ENCODE measurements at places on chromosomes 6 and 20.
A peak's percentile ranks its signal among the peaks of the same experiment; 100 is the strongest.

- DNase-seq: no peak
Observed at GRCh38 chr6:163186527-163186926, 228.0 kb upstream of the QKI start.

DNA sequence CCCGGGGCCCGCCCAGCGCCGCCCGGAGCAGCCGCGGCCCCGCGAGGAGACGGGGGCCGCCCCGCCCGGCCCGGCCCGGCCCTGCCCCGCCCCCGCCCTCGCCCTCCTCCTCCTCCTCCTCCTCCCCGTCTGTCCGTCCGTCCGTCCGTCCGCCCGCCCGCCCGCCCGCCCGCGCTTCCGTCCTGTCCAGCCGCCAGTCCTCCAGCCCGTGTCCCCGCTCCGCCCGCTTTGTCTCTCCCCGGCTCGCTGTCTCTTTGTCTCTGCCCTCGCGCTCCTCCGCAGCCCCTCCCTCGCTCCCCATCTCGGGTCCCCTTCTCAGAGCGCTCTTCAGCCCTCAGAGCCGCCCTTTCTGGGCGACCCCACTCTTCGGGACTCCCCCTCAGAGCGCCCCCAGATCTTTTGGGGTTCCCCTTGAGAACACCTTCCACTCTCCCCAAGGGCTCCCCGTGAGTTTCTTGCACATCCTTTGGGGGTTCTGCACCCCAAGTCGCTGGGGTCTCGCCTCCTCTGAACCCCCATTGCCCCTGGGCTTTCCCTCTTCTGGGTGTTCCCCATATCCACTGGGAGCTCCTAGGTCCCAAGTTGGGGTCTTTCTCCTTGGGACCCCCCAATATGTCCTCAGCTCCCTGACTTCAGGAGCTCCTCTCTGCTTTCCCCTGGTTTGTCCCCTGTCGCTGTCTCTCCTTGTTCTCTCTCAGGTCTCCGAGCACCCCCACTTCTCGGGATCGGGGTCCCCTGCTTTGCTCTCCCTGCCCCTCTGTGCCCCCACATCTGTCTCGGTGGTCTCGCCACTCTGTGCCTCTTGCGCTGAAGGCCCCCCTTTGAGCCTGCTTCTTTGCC is 79.5 kb upstream of the MYL9 start:
- DNase-seq: peak; percentile 65

GRCh38 chr6:22681761-22682160 is 112.4 kb downstream of the HDGFL1 start:
- no peak for DNase-seq

DNA sequence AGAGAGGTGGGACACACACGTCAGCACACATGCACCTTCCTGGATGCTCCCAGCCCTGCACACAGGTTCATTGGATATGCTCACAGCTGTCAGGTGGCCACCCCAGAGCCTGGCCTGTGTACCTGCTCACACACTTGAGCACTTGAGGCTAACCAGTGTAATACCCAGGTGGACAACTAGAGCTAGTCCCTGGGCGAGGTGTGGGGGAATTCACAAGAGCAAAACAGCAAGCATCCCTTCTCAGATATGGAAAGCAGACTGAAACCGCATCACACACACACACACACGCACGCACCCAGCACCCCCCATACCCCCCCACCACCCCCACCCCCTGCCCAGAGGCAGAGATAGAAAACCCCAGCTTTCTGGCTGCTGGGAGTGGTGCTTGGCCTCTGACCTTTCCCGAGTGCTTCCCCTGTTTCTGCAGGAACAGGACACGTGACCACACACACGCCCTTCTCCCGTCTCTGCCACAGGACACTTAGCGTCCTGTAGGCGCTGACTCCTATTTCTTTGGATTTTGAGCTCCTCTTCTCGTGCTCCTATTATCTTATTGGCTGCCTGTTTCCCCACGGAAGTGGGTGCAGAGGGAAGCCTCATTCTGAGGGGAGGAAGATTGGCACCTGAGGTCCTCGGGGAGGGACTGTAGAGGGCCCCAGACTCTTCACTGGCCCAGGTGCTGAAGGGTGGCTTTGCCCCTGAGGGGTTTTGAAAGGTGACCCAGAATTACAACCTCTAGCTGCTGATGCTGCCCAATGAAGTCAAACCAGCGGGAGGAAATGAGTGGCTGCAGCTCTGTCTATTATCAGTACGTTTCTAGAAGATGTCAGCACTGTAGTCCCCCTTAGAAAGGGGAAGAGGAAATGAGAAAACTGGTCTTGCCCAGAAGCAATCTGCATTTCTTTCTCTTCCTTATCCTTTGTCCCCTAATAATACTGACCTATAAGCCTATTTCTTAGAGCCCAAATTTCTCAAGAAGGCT is 65.8 kb downstream of the SYTL3 start:
- DNase-seq: peak; percentile 38

GRCh38 chr6:166775923-166776220 is 148.8 kb upstream of the RPS6KA2 start:
- DNase-seq: no peak

- DNase-seq: no peak
Observed at GRCh38 chr6:142883011-142883410, 62.0 kb downstream of the HIVEP2 start.

DNA sequence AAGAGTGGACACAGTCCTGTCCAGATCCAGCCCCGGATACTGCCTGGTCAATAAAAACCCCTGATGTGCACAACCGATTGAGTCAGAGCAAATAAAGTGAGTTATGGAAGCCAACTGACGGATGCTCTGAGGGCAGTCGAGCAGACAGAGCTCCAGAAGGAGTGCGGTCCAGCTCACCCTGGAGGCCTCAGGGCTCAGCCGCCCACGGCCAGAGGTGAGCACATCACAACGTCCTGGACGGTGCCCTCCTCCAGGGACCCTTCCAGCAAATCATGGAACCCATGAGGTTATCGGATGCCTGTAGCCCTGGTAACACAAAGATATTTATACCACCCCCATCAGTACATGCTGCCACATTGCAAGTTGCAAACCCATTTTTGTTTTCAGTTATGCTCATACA is 44.0 kb upstream of the SMOC2 start:
- DNase-seq: no peak

- no peak for DNase-seq
Observed at GRCh38 chr6:51617751-51618150, 469.7 kb downstream of the PKHD1 start.

GRCh38 chr6:29661071-29661470 is 4.2 kb downstream of the MOG start:
- DNase-seq: no peak

- no peak for DNase-seq
Observed at GRCh38 chr6:93749191-93749590, 329.8 kb upstream of the EPHA7 start.

- DNase-seq: no peak
Observed at GRCh38 chr6:113777601-113778000, 79.5 kb upstream of the MARCKS start.

- DNase-seq: no peak
Observed at GRCh38 chr20:8646716-8647115, 422.2 kb upstream of the PLCB4 start.

DNA sequence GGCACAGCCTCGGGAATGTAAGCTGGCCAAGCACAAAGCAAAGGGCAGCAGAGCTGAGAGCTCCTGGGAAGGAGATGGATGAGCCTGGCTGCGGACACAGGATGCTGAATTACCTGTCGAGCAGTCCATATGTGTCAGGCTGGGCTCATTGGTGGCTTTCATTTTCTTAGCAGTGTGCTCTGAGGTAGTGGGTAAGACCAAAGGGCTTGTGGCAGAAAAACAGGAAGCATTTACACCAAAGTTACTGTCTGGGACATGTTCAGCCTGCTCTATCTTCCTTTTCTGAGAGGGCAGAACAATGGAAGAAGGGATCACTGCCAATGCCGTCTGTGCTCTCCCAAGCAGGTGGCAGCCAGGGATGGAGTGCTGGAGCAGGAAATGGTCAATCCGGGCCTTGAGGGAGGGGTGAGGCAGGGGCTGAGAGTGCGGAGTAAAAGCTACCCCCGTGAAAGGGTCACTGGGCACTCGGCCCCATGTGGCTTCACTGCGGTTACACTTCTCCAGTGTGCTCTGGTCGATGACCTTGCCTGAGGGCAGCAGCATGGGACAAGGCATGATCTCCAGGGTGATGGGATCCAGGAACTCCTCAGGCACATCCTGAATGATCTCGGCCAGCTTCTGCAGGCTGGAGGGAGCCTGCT is 36.9 kb upstream of the AVP start:
- DNase-seq: no peak

- no peak for DNase-seq
Observed at GRCh38 chr6:163897030-163897429, 482.5 kb downstream of the QKI start.

DNA sequence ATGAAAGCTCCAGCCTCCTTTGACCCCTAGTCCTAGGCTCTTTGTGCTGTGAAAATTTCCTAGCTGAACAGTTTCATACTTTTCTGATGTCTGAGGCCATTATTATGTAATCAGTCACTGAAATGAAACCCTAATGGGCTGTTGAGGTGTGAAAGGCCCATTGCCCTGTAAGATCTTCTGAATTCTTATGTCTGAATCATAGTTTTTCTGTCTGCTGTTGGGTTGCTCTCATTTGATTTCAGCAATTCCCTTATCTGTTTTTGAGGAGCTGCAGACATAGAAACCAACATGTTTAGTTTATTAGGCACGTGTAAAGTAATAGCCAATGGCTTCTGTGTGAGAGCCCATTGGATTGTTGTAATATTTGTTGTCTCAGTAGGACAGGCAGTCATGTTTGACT is 118.1 kb downstream of the EYA4 start:
- DNase-seq: no peak

DNA sequence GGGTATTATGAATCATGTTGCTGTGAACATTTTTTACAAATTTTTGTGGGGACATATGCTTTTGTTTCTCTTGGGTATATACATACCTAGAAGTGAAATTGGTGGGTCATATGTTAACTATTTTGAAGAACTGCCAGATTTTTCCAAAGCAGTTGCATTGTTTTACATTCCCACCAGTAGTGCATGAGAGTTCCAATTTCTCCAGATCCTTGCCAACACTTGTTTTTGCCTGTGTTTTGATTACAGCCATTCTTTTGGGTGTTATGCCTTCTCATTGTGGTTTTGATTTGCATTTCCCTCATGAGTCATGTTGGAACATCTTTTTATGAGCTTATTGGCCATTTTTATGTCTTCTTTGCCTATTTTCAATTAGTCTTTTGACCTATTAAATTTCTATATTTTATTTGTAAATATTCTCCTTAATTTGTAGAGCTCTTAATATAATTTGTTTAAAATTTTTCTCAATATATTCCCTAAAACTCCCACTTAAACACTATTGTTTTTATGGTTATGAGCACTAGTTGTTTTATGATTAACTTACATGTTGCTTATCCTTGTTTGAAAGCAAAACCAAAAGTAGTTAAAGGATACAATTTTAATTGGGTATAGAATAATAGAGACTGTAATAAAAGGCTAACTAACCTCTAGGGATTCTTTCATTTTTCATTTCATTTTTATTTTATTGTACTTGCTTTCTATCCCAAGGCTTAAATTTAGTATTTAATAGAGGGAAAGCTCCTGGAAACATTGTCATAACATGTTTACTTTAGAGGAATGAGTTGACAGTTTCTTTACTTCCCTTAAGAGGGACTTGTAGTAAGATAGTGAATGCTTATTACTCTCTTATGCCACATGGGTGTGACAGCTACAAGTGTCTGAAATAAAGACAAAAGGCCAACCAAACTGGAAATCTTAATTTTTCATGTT is 5.5 kb downstream of the UBR2 start:
- peak; percentile 63 for DNase-seq

DNA sequence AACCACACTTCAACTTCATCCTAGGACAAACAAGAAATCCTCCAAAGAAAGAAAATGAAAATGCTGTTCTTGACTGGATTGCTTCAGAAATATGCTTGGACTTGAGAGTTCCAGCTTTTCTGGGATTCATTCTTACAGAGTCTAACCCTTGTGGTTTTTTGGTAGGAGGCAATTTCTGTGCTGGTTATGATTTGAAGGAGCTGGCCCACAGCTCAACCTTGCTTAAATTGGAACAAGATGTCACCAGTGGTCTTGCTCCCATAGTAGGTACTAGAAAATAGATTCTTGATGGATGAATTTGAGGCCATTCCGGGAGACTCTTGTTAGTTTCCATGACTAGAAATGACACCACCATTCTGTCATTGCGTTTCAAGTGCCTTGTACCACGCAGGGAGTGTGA is 54.3 kb upstream of the BMP6 start:
- no peak for DNase-seq

DNA sequence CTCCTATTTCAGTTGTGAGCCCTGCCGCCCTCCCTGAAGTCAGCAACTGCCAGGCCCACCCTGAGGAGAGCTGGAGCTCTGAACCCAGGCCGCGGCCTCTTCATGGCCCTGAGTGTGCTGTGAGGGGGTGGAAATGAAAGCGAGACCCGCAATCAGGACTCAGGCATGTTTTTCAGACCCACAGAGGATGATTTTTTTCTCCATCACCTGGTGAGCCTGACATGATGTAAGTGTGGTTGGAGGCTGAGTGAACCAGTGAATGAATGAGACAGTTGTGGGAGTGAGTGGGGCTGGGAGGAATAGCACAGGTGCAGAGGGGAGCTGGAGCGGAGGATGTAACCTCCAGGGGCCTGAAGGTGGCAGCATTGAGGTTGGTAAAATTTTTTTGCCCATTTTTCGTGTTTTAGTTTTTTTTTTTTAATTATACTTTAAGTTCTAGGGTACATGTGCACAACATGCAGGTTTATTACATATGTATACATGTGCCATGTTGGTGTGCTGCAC is 18.3 kb downstream of the RAET1L start:
- DNase-seq: peak; percentile 60

DNA sequence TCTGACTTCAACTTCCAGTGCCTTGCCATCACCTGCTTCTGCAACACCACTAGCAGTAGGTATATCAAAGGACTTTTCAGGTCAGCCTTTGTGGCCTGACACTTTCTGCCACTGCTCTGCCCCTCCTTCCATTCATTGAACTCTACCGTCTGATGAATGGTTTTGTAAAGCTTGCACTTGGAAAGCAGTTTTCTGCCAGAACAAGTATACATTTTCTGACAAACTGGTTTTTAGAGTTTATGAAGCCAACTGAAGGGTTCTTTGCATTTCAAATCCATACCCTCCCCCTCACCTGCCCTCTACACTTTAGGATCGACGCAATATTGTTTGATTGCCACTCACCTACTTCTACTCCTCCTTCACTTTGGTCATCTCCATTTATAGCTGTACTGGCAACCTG is 603.1 kb downstream of the HACE1 start:
- DNase-seq: no peak

DNA sequence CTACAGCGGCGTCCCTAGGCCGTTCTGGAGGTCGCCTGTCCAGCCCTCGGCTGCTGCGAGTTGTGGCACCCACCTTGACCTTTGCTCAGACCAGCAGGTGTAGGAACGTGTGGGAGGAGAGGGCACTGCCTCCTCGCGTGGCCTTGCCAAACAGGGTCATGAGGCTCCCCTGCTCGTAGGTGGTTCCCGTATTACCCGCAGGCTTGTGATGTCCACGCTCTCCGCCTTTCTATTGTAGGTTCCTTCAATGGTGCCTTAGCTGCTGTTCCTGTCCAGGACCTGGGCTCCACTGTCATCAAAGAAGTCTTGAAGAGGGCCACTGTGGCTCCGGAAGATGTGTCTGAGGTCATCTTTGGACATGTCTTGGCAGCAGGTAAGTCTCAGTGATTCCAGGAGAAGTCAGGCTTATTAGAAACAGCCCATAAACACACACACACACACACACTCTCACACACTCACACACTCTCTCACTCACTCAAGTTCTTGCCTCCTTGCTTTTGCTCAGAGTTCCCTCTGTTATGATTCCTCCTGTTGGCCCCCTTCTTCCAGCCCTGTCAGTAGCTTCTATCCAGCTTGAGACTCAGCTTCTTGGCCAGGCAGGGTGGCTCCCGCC is 942 bp downstream of the ACAT2 start:
- peak; percentile 55 for DNase-seq

- DNase-seq: no peak
Observed at GRCh38 chr20:16350465-16350864, 222.8 kb downstream of the KIF16B start.

All from K562 (cell line).